ENCODE measurements at places on chromosomes 13 and 19.

DNA sequence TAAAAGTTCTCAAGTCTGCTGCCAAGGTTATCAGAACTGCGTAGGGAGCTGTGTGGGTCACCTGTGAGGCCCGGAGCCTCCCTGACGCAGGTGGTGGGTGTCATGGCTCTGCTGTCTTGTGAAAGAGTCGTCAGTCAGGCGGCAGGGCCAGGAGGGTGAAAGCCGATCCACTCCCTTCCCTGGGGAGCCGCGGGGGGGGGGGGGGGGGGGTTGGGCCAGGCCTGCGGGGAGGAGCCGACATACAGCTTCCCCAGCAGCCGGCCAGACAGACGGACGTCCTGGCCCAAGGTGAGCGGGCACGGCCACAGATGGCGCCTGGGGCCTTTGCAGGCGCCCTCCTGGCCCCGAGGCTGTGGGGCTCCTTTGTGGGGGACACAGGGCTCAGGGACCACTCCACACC is 12.4 kb downstream of the SBNO2 start:
- DNase-seq, result no peak

- no peak for DNase-seq
Observed at GRCh38 chr19:45100201-45100600, 7.2 kb downstream of the PPP1R37 start.

DNA sequence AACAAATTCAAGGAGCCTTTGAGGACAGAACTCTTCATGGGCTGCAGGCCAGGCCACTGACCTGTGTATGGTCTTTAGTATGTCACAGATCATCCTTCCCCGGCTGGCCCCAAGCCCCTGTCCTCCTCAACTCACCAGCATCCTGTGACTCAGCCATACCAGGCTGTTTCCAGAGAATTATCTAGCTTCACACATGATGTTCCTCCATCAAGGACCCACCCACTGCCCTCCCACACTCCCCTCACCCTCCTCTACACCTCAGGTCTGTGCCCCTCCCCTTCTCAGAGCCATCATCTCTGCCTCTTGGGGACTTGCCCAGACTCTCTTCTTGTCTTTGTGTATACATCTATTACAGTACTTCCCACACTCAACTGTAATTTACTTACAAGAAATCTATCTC is 14.7 kb downstream of the DCT start:
- no peak for DNase-seq

DNA sequence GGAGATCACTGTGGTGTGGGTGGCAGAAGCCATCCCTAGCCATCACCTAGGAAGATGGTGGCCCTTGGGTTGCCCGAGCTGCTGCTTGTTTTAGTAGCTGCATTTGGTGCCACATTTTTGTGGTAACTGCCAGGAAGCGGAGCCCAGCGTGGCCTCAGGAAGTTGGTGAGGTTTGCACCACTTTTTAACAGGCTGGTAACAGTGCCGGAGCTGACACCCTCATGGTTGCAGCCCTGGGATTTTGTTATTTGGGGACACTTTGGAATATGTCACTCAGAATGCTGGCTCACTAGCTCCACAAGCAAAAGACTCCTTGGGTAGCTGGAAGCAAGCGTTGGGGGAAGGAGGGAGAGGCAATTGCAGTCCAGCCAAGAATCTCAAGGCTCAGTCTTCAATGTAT is 22.1 kb downstream of the ACTN4 start:
- no peak for DNase-seq
